GM12878 (cell line): ENCODE measurements at places on chromosomes 5 and 9.

DNA sequence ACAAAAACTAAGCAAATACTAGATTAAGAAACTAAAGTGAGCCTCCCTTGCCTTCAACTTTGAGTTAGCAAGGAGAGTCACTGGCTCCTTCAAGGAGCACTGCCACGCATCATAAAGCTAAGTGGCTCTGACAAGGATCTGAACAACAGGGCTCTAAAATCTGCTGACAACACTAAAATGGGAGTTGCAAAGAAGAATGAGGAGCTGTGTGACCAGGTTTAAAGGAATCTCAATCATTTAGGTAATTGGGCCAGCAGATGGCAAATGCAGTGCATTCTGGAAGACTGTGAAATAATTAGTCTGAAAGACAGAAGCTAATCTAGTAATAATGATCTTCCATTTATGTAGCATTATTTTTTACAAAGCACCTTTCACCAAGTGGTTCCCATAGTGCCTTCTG lies 297.0 kb upstream of the TAS2R1 start:
- DNase-seq = no peak

- no peak for DNase-seq
These were observed 123.0 kb upstream of the MTAP start for GRCh38 chr9:21679432-21679831.

DNA sequence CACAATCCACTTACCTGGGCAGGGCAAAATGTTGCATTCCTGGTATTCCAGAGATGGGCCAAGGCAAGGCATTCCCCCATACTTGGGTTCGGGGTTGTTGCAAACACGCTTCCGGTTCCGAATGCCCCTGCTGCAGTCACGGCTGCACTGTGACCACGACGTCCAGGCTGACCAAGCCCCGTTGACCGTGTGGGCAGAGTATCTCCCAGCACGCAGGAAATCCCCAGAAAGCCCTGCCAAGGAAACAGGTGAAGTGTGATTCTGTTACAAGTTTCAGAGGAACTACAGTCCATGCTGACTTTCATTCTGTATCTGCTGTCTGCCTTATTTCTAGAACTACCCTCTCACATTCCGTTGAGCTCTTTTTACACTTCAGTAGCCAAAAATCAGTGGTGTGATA lies 483.0 kb downstream of the SEMA5A start:
- peak; percentile 31 for DNase-seq

DNA sequence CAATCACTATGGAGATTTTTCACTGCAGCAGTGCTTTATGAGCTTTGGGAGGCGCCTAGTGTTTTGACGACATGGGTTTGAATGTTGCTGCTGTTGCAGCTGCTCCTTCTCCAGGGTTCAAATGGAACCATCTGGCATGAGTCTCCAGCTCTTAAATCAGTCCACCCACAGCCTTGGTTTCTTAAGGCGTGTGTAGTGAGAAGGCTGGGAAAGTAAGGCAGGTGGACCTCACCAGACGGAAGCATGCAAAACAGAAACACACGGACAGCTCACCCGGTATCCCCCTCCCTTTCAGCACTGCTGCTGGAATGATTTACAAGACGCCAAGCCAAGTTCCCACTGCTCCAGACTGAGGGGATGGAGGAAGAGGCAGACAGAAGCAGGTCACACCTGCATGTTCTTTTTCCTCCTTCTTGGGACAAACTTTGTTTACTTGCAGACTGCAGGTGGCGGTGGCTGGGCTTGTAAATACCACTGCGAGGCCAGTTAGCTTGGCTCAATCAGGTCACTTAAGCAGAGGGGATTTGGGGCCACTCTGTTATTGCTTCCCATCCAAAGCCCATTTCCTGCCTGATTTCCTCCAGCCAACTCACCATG lies 47.4 kb downstream of the ADAM19 start:
- DNase-seq = no peak

GRCh38 chr9:126626127-126626925 lies 12.6 kb downstream of the LMX1B start:
- DNase-seq = no peak

DNA sequence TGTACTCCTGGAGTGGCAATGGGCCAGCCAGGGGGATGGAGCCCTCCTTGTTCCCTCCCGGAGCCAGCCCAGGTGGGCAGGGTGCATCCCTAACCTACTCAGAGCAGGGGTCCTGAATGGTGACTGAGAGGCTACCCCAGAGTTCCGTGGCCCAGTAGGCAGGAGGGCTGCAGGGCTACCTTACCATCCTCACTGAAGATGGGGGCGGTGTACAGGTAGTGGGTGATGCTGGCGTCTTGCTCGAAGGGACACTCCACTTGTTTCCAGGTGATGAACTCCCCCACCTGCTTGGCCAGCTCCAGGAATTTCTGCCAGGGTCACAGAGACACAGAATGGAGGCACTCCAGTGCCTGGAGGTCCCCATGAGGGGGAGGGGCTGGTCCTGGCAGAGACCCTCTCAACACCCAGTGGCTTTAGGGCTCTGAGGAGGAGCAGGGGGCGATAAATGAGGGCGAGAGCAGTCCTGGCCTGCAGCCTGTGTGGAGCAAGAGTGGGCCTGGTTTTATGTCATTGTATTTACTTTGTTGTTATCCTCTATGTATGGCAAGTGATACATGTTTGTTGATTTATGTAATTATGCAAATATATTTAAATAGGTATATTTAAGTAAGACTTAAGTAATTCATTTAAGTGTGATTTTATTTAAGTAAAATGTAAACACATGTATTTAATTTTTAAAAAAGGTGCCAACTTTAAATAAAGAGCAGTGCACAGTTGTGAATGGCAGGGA lies 39.9 kb upstream of the RNF130 start:
- no peak for DNase-seq

GRCh38 chr9:112125951-112126388 lies 49.1 kb downstream of the SUSD1 start:
- no peak for DNase-seq

GRCh38 chr5:23319901-23320300 lies 187.5 kb upstream of the PRDM9 start:
- no peak for DNase-seq

DNA sequence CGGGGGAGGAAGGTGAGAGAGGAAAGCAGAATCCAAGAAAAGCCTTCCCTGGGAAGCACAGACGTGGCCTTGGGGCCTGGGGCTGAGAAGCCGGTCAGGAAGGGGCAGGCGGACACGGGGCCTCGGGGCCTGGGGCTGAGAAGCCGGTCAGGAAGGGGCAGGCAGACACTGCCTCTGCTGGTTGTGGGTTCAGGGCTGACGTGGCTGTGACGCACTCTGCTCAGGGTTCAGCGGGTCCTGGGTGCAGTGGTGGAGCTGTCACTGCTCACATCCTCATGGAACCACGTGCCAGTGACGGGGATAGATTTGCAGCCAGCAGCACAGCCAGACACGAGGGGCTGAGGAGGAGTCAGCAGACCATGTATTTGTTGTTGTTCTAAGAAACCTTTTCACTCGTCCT lies 12.8 kb downstream of the PAEP start:
- DNase-seq = no peak

- no peak for DNase-seq
These were observed 30.0 kb upstream of the GAS1 start for GRCh38 chr9:86977205-86977835.

DNA sequence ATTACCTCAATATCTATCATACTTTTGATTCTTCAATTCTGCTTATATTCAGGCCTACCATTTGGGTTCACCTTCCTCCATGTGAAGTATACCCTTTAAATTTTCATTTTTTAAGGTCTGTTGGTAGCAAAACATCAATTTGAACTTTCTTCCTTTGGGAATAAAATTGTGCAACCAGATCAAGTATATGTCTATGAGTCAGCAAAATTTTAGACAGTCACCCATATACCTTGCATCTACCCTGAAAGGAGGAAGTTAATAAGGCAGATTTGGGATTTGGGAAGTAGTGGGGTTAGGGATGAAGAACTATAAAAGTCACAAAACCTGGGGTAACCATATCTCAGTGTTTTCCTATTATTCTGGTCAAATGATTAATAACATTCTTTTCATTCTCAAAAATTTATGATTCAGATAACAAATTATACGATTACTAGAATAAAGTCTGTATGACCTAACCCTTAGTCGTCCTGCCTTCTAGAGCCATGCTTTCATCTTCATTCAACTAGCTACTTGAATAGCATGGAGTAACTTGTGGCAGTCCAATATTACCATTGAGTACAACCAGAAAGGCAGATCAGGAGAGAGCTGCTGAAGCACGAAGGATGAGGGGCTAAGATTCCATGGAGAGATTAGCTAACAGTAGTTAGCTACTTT lies 2.8 kb upstream of the IL33 start:
- no peak for DNase-seq

- DNase-seq = no peak
These were observed 267.4 kb downstream of the GAS1 start for GRCh38 chr9:86679909-86680308.

- DNase-seq = no peak
These were observed 18.3 kb downstream of the FBXW5 start for GRCh38 chr9:136926154-136926704.

DNA sequence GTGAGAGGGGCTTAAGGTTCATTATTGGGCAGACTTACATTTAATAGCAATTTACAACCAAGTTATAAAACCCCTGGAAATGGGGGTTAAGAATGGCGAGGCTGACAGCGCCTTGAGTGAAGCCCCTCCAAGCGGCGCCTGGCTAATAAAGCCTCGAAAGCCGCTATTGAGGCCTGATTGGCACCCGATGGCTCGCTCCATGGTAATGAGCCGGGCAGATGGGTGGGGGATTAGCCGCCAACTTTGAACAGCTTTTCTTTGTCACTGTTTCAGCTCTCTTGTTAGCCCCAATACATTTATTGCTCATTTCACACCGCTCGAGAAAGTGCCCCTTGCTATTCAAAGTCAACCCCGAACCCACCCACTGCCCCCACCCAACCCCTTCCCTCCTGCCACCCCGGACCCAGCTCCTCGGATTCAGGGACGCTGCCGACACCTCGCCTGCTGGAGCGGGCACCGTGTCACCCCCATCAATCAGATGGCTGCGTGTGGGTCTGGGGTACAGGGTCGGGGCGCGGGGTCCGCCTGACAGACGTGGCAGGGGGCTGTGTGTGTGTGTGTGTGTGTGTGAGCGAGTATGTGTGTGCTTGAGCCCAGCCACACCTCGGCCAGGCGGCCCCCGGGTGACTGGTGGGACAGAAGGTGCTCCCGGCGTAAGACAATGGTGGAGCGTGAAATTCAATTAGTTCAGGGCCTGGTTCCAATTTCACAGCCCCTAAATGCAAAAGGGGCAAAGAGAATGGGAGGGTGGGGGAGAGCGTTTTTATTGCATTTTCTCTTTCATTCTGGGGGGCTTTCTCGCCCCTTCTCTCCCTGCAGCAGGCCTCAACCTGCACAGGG lies 34.2 kb downstream of the ASS1 start:
- no peak for DNase-seq

DNA sequence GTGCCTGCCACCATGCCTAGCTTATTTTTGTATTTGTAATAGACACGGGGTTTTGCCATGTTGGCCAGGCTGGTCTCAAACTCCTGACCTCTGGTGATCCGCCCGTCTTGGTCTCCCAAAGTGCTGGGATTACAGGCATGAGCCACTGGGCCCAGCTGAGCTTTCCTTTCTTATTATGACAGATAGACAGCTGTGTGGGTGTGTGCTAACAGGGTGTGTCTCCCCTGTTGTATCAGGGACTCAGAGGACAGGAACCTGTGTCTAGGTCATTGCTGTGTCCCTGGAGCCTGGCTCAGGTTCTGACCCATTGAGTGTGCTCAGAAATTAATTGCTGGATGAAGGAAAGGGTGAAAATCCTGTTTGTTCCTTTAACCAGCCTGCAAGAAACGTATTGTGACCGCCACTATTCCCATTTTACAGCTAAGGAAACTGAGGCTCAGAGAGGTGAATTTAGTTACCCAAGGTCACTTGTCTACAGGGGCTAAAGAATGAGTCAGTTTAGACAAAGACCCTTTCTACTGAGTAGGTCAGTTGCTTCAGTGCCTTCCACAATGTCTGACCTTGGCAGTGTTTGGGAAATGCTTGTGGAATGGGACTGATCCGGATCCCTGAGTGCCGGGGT lies 16.8 kb downstream of the NCS1 start:
- no peak for DNase-seq

DNA sequence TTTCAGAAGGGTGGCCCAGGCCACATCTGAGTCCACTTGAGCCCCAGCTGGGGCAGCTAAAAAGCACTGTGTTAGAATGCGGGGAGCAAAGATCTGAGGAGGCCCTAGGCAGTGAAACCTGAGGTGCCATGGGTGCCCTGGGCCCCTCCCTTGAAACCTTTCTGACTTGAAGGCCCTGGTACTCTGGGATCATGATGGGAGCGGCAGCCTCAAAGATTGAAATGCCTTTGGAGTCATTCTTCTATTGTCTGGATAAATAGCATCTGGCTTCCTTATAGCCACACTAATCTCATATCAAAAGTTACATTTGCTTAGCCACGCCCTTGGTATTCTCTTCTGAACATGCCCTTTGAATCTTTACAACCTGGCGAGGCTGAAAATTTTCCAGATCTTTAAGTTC lies 7.7 kb upstream of the SEMA5A start:
- no peak for DNase-seq

DNA sequence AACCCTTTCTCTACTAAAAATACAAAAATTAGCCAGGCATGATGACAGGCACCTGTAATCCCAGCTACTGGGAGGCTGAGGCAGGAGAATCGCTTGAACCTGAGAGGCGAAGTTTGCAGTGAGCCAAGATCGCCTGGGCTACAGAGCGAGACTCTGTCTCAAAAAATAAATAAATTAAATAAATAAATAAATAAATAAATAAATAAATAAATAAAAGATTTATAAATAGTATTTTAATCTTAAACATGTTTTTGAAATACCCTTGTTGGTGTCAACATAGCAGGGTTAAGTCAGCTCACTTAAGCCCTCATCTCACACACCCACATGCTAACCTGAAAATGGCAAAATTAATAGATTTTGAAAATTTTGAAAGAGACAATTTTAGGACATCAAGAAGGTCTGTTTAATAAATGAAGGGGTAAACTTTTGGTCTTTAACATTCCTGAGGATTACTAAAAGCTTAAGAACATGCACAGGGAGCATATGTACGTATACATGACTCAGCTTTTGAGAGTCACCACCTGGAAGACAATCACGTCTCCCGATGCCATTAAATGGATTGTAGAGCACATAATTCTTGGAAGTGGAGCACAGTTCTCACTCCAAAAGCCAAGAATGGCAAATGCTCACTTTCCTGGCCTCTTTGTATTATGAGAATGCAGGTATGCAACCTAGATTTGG lies 202.5 kb downstream of the GDNF start:
- DNase-seq = no peak

- no peak for DNase-seq
These were observed 100.3 kb downstream of the ENTREP1 start for GRCh38 chr9:69425136-69425801.

DNA sequence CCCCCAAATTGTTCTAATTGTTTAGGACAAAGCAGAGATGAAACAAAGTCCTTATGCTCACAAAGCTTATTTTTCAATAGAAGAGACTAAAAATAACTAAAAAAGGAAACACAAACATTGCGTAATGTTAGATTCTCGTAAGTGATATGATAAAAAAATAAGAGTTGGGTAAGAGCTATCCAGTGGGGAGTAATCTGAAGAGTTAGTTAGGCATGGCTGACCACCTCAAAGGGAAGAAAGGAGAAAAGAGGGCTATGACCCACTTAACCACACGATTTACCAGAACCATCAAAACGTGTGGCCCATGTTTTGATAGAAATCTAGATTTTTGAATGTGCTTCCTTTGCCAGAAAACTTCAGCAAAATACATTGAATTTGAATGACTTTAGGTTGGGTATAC lies 1296.8 kb upstream of the NUDT12 start:
- no peak for DNase-seq
